Smooth muscle cell of the umbilical artery (primary cell): ENCODE measurements at places on chromosomes 5 and 9. TPM values are rescaled to one million over a fixed set of nuclear protein-coding genes. Genes with fewer than 3 reads are reported as not detected.

Gene CTXN3
- not detected in 2 replicates for total RNA-seq

Gene TEX48
- total RNA-seq: not detected in 2 replicates

Gene C9
- total RNA-seq: 0.46 TPM in 1 of 2 replicates, not detected in the other

Gene PPIC
- 70.4 and 142 TPM in 2 replicates for total RNA-seq

Gene EQTN
- total RNA-seq: not detected in 2 replicates

Gene OSMR
- total RNA-seq: 111 and 114 TPM in 2 replicates

Gene ADRA1B
- total RNA-seq: under 0.01 and 0.23 TPM in 2 replicates

Gene N4BP3
- under 0.01 and 0.46 TPM in 2 replicates for total RNA-seq

Gene LCN1
- 0.59 TPM in 1 of 2 replicates, not detected in the other for total RNA-seq

Gene PCDHB4
- total RNA-seq: under 0.01 and 0.09 TPM in 2 replicates
